ENCODE measurements at places on chromosomes 2 and 18. TPM values are rescaled to one million over a fixed set of nuclear protein-coding genes. Genes with fewer than 3 reads are reported as not detected.

Gene ATL2
- 47.8 TPM for total RNA-seq

GRCh38 chr2:30974092-30974491 is 164.1 kb downstream of the GALNT14 start:
- no peak for DNase-seq
- no peak overlapping the region for H3K4me3 ChIP-seq
- peaks cover 18% of the 10 kb centered on the region for H3K27me3 ChIP-seq
- H3K4me1 ChIP-seq, result no peaks in the 10 kb centered on the region
- no peaks in the 10 kb centered on the region for H3K36me3 ChIP-seq
- H3K27ac ChIP-seq, result no peak overlapping the region

DNA sequence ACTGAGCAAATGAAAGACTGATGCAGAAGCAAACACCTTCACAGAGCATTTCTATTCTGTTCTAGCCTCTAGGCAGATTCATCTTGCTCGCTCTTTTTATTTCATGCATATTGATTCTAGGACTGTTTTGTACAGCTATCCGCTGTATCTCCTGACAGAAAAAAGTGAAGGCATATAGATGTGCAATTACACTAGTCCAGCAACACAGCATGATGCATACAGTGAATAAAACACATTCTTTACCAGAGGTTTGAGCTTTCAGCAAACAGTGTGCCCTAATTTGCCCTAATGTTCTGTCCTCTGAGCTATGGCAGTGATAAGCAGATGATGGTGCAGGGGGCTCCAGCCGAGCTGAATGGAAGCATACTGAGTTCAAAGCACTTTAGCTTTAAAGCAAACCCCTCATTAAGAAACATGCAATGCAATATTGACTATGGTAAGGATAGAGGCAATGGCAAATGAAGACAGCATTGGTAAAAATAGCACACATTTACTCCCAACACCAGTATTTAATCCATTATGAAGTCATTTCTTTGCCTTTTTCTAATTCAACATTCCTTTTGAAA is 141.2 kb upstream of the RGPD4 start:
- H3K27ac ChIP-seq, result no peak overlapping the region
- H3K4me1 ChIP-seq, result peaks cover 57% of the 10 kb centered on the region
- H3K27me3 ChIP-seq, result peaks cover 5% of the 10 kb centered on the region
- H3K4me3 ChIP-seq, result no peak overlapping the region
- H3K36me3 ChIP-seq, result no peaks in the 10 kb centered on the region

- H3K27ac ChIP-seq, result no peak overlapping the region
- peaks cover 8% of the 10 kb centered on the region for H3K4me1 ChIP-seq
- no peak for DNase-seq
- no peak overlapping the region for H3K4me3 ChIP-seq
These were observed 3.9 kb upstream of the TMEM163 start for GRCh38 chr2:134722728-134723127.

Data from osteocyte (in vitro differentiated cells).